ENCODE measurements at places on chromosomes 5 and 9. TPM values are rescaled to one million over a fixed set of nuclear protein-coding genes. Genes with fewer than 3 reads are reported as not detected.

Gene EPB41L4A
- 16.2 TPM for total RNA-seq

Gene ENG
- total RNA-seq, result 20.2 TPM

Gene PRUNE2
- 3.9 TPM for total RNA-seq

DNA sequence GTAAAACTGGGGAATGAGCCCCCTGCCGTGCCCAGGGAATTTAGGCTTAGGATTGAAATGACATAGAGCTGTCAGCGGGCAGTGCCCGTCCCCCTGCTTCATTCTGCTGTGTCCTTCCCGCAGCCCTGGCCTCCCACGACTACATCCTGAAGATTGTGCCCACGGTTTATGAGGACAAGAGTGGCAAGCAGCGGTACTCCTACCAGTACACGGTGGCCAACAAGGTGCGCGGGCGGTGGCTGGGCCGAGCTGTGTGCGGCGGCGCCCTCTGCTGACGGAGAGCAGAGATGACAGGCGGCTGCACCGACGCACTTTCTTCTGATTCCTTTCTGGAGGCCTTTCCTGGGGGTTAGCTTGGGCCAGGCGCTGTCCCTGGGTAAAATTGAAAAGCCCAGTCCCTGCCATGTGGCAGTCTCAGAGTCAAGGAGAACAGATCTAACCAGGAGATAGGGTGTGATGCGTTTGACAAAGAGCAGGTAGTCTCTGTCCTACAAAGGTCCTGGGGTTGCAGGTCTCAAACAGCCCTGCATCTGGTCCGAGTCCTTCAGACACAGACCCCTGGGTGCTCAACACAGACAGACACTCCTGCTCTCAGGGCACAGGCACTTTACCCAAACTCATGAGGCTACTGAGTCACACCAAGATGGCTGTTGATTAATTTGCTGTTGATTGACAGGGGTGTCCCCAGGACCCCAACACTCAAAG is 26.8 kb upstream of the RPL26L1 start:
- no peak overlapping the region for H3K27ac ChIP-seq
- H3K36me3 ChIP-seq, result no peaks in the 10 kb centered on the region
- H3K27me3 ChIP-seq, result no peaks in the 10 kb centered on the region
- no peak overlapping the region for H3K4me3 ChIP-seq
- peaks cover 5% of the 10 kb centered on the region for H3K4me1 ChIP-seq

GRCh38 chr5:15943487-15943886 is 236.1 kb downstream of the MARCHF11 start:
- no peak overlapping the region for H3K4me3 ChIP-seq
- no peaks in the 10 kb centered on the region for H3K4me1 ChIP-seq
- H3K27ac ChIP-seq, result no peak overlapping the region
- no peaks in the 10 kb centered on the region for H3K27me3 ChIP-seq

GRCh38 chr5:77379558-77380061 is 112.5 kb downstream of the WDR41 start:
- DNase-seq, result no peak
- H3K27me3 ChIP-seq, result no peaks in the 10 kb centered on the region
- peak overlapping the region; percentile 30 for H3K27ac ChIP-seq
- H3K4me3 ChIP-seq, result no peak overlapping the region

DNA sequence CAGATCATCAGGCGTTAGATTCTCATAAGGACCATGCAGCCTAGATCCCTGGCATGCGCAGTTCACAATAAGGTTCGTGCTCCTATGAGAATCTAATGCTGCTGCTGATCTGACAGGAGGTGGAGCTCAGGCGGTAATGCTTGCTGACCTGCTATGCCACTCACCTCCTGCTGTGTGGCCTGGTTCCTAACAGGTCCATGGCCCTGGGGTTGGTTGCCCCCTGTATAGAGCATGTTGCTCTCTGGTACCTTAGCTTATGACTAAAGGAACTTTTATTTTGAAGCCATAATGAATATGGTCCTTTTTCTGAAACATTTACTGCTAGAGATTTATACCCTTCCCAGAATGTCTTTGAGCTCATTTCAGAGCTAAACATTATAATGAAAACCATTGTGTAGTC is 3.1 kb downstream of the MAN2A1 start:
- H3K27me3 ChIP-seq, result no peaks in the 10 kb centered on the region
- DNase-seq, result peak; percentile 19
- no peak overlapping the region for H3K27ac ChIP-seq
- peaks cover 66% of the 10 kb centered on the region for H3K4me1 ChIP-seq
- no peak overlapping the region for H3K4me3 ChIP-seq

DNA sequence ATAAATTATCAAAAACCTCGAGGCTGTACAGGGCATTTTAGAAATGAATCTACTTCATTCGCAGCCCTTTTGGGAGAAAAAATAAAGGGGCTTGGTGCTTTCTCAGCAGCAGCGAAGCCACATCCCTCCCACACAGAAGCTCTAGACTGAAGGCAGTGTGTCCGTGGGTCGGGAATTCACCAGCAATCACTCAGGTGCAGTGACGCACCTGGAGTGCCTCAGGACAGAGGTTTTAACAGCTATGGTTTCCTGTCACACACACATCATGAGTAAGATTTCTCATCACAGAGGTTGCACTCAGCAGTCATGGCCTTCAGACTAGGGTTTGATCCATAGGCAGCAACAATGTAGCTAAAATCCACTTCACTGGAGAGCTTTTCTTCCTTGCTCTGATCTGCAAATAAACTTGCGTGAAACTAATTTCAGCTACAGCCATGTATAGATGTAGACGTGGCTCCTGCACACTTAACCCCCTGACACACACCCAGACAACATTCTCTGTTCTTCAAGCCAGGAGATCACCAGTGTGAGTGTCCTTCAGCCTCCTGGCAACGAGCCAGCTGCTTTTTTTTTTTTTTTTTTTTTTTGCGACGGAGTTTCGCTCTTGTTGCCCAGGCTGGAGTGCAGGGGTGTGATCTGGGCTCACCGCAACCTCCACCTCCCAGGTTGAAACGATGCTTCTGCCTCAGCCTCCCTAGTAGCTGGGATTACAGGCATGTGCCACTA is 34.8 kb downstream of the DYNC2I2 start:
- peaks cover 4% of the 10 kb centered on the region for H3K4me1 ChIP-seq
- H3K36me3 ChIP-seq, result peaks cover 16% of the 10 kb centered on the region
- H3K27me3 ChIP-seq, result no peaks in the 10 kb centered on the region
- H3K4me3 ChIP-seq, result no peak overlapping the region
- no peak for DNase-seq
- H3K27ac ChIP-seq, result no peak overlapping the region

DNA sequence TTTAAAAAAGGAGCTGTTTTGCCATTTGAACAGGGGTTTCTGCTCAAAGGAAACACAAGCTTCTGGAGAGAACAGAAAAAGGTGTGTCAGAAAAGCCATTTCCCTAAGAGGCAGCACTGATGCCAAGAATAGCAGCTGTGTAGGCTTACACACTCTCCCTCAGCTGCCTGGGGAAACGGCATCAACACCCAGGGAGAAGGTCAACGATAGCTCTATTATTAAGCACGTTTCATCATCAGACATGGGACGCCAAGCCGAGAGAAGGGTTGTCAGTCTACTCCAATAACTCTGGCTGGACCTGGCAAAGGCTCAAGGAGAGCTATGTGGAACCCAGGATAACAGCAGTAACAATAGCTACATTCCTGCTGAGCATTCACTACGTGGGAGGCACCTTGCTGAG is 314.2 kb downstream of the CDK5RAP2 start:
- H3K27ac ChIP-seq, result no peak overlapping the region
- DNase-seq, result no peak
- H3K36me3 ChIP-seq, result no peaks in the 10 kb centered on the region
- H3K27me3 ChIP-seq, result no peaks in the 10 kb centered on the region

GRCh38 chr9:100759215-100759614 is 181.3 kb downstream of the CAVIN4 start:
- H3K4me1 ChIP-seq, result no peaks in the 10 kb centered on the region
- H3K27me3 ChIP-seq, result peaks cover 4% of the 10 kb centered on the region
- no peaks in the 10 kb centered on the region for H3K36me3 ChIP-seq
- DNase-seq, result no peak
- H3K27ac ChIP-seq, result no peak overlapping the region
- H3K4me3 ChIP-seq, result no peak overlapping the region

- no peak overlapping the region for H3K27ac ChIP-seq
- no peak overlapping the region for H3K4me3 ChIP-seq
- peaks cover 25% of the 10 kb centered on the region for H3K4me1 ChIP-seq
- DNase-seq, result no peak
- no peaks in the 10 kb centered on the region for H3K36me3 ChIP-seq
Observed at GRCh38 chr9:93258818-93259489, 75.0 kb downstream of the WNK2 start.

GRCh38 chr9:34928921-34929320 is 29.2 kb upstream of the PHF24 start:
- H3K4me3 ChIP-seq, result no peak overlapping the region
- no peak overlapping the region for H3K27ac ChIP-seq
- H3K4me1 ChIP-seq, result no peaks in the 10 kb centered on the region
- H3K27me3 ChIP-seq, result no peaks in the 10 kb centered on the region

DNA sequence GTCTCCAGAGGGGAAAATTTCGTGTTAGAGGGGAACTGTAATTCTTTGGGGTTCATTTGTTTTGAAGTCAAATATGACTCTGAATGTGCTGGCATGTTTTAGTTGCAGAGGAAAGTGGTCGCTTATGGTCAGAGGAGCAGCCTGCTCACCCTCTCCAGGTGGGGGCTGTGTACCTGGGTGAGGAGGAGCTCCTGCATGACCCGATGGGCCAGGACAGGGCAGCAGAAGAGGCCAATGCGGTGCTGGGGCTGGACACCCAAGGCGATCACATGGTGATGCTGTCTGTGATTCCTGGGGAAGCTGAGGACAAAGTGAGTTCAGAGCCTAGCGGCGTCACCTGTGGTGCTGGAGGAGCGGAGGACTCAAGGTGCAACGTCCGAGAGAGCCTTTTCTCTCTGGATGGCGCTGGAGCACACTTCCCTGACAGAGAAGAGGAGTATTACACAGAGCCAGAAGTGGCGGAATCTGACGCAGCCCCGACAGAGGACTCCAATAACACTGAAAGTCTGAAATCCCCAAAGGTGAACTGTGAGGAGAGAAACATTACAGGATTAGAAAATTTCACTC is 13.5 kb downstream of the TXNDC15 start:
- no peaks in the 10 kb centered on the region for H3K27me3 ChIP-seq
- no peak overlapping the region for H3K27ac ChIP-seq
- H3K36me3 ChIP-seq, result no peaks in the 10 kb centered on the region
- no peak overlapping the region for H3K4me3 ChIP-seq

DNA sequence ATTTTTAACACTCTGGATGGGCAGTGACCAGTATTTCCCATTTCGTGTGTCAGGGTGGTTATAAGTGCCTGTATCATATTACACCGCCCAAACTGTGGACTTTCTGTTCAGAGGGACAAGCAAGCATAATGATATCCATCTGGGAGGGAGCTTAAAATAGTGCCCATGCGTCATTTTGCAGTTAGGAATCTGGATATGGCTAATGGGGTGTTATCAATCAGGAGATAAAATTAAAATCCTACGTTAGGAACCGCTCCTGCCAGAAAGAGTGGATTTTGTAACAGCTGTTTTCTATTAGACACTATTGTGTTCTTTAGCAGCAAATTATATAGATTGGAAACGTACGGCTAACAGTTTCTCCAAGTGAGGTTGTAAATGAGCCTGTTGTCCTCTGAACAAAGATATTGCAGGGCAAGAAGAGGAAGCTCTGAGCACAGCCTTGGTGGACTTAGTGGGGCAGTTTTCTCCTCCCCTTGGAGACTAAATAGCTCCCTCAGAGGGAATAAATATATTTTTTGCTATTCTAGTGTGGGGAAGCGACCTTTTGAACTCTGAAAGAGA is 160.4 kb downstream of the SPATA31D1 start:
- no peak overlapping the region for H3K27ac ChIP-seq
- H3K36me3 ChIP-seq, result no peaks in the 10 kb centered on the region
- H3K4me3 ChIP-seq, result no peak overlapping the region
- no peaks in the 10 kb centered on the region for H3K27me3 ChIP-seq
- DNase-seq, result no peak

DNA sequence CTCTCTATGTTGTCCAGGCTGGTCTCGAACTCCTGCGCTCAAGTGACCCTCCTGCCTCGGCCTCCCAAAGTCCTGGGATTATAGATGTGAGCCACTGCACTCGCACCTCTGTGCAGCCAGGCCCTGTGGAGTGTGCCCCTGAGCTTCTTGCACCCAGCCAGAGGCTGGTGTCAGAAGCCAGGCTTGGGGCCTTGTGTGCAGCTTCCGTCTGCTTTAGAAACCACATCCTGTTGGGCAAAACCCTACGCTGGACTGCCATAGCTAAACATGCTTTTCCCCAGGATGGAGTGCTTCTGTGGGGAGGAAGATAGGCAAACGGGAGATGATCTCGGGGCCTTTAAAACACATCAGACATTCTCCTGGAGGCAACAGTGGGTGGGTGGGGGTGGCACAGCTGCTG is 40.1 kb downstream of the PRRT1B start:
- no peak overlapping the region for H3K27ac ChIP-seq
- no peak overlapping the region for H3K4me3 ChIP-seq
- no peaks in the 10 kb centered on the region for H3K27me3 ChIP-seq

- H3K4me3 ChIP-seq, result no peak overlapping the region
- peaks cover 23% of the 10 kb centered on the region for H3K4me1 ChIP-seq
- DNase-seq, result no peak
- H3K36me3 ChIP-seq, result no peaks in the 10 kb centered on the region
- no peaks in the 10 kb centered on the region for H3K27me3 ChIP-seq
Observed at GRCh38 chr9:137117269-137117731, 2.8 kb upstream of the DPP7 start.

GRCh38 chr5:139064613-139065012 is 133.6 kb downstream of the SIL1 start:
- no peak overlapping the region for H3K4me3 ChIP-seq
- no peaks in the 10 kb centered on the region for H3K27me3 ChIP-seq
- H3K27ac ChIP-seq, result no peak overlapping the region
- peaks cover 42% of the 10 kb centered on the region for H3K4me1 ChIP-seq

DNA sequence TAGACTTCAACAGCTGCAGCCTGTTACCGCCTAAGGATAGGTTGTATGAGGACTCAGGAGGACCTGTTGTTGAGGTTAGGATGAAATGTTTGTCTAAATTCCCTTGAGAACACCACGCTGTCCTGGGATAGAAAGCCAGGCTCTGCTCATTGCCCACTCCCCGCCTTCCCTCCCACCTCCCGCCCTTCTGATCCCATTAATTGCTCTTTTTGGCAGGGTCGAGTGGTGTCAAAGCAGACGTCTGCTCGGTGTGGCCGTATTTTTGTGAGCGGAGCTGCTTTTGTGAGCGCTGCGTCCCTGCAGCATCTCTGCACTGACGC is 62.3 kb downstream of the SPATA31C2 start:
- peak overlapping the region; percentile 91 for H3K27ac ChIP-seq
- no peaks in the 10 kb centered on the region for H3K27me3 ChIP-seq
- DNase-seq, result no peak
- H3K4me3 ChIP-seq, result peak overlapping the region; percentile 37
- no peaks in the 10 kb centered on the region for H3K36me3 ChIP-seq

Data from body of pancreas (tissue), 4 donors.